ENCODE measurements at places on chromosomes 3 and 15.

DNA sequence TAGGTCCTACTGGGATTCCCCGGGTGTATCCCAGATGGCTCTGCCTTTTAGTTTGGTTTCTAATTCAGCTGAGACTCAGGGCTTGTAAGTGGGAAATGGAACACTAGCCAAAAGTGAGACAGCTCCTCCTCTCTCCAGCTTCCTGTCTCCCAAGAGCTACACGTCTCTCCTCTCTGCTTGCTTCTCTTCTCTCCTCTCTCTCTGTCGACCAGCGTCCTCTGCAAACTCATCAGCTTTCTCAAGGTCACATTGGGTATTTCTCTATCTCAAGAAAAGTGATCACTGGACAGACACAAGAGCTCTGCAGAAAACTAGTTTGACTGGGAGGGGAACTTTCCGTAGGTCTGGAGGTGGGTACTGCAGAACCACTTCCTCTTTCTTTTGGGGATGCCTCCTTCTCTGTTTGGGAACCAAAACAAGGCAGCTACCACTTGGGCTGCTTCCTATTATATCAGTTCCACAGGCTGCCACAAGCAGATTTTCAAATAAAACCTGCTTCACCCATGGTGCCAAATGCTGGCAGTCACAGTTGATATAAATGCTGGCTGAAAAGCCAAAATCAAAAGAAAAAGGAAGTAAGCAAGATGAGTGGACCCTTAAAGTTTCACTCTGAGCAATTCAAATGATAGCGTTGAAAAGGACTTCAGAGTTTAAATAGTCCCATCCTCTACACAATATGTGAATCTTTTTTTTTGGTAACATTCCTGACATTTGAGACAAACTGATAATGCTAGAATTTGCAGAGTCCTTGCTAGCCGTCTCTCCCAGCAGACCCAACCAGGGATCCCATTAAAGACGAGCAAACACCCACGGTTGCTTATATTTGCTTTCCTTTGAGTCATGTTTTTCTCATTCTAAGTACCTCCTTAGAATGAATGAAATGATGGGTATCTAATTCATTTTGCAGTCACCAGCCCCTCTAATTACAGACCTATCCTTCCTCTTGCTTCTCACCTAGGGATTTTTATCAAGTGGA lies 7.2 kb upstream of the DYNC1LI1 start:
- peak; percentile 31 for DNase-seq

- DNase-seq: no peak
These were observed 108.7 kb downstream of the SLMAP start for GRCh38 chr3:57864853-57865252.

DNA sequence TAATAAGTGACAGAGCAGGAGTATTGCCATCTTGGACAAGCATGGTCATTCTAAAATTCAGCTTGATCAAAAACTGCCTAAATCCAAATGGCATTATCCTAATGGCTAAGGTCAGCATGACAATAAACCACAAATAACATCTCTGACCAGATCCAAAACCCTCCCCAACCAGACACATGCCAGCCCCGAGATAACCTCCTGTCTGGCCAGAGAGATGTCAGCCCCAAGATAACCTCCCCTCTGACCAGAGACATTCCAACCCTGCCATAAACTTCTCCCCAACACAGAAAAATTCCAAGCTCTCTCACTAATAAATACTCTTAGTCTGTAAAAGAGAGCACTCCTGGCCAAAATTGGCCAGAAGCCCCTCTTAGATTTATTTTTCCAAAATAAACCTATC lies 470.5 kb upstream of the UBE2E2 start:
- DNase-seq: no peak

- no peak for DNase-seq
These were observed 135.4 kb downstream of the SYNPR start for GRCh38 chr3:63413523-63413922.

DNA sequence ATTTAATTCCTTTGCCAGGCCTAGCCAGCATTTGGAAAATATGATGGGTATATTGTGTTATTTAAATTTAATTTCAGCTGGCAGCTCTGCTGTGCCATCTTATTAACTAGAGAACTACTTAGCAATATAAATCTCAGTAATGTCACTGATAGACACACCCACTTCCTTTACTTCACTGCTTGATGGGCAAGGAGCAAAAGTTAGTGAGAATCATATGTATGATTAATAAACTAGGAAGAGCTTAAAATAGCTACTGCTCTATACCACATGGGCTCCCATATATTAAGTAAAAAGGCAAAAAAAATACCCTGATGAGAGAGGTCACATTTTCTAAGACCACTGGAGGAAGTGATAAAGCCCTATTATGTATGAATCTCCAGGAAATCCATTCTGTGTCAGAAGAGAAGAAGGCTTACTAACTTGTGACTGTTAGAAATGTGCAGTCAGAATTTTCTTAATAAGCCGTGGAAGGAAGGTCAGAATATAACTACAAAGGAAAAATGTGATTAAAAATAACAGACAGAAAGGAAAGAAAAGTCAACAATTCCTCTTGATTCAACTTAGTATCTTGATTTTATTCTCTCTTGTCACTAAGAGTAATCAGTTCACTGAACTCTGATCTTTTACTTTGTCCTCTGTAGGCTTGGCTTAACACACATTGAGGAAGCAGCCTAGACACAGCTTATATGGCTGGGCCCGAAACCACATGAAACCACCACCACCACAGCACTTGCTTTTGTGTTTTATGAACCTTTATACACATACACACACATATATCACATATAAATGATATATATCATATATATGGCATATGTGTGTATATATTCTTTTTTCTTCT lies 1233.9 kb upstream of the ALCAM start:
- DNase-seq: no peak

- DNase-seq: no peak
These were observed 43.1 kb downstream of the THRB start for GRCh38 chr3:24451461-24452099.

DNA sequence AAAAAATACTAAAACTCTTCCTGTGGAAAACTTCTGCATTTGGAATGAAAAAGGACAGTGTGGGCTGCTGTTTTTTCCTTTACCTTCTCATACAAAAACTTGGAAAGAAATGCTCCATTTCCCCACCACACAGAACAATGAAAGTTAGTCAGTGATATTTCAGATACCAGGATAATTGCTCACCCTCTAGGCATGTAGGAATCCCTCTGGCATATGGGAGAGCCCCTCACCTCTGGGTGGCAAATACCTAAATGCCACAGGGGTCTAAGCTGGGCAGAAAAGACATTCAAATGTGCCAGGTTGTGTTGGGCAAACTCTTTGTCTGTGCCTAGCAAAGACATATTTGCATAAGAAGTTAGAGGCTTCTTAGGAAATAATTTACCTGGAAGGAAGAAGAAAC lies 560.3 kb upstream of the NR2F2 start:
- DNase-seq: no peak

- no peak for DNase-seq
These were observed 21.8 kb upstream of the KCNMB2 start for GRCh38 chr3:178514401-178514800.

GRCh38 chr3:158451405-158452055 lies 119.5 kb upstream of the MLF1 start:
- DNase-seq: no peak

GRCh38 chr15:42511007-42511391 lies 15.6 kb downstream of the SNAP23 start:
- no peak for DNase-seq

- DNase-seq: no peak
These were observed 76.6 kb downstream of the AQP9 start for GRCh38 chr15:58214591-58215340.

Measured in DMS 273 treated with DMSO at 0.1 percent for 48 hours (cell line).